ENCODE measurements at places on chromosomes 11 and 22. TPM values are rescaled to one million over a fixed set of nuclear protein-coding genes. Genes with fewer than 3 reads are reported as not detected.

The VPREB1 gene
- total RNA-seq: not detected

The NEU3 gene
- 9.3 TPM for total RNA-seq

The PRR33 gene
- 0.75 TPM for total RNA-seq

DNA sequence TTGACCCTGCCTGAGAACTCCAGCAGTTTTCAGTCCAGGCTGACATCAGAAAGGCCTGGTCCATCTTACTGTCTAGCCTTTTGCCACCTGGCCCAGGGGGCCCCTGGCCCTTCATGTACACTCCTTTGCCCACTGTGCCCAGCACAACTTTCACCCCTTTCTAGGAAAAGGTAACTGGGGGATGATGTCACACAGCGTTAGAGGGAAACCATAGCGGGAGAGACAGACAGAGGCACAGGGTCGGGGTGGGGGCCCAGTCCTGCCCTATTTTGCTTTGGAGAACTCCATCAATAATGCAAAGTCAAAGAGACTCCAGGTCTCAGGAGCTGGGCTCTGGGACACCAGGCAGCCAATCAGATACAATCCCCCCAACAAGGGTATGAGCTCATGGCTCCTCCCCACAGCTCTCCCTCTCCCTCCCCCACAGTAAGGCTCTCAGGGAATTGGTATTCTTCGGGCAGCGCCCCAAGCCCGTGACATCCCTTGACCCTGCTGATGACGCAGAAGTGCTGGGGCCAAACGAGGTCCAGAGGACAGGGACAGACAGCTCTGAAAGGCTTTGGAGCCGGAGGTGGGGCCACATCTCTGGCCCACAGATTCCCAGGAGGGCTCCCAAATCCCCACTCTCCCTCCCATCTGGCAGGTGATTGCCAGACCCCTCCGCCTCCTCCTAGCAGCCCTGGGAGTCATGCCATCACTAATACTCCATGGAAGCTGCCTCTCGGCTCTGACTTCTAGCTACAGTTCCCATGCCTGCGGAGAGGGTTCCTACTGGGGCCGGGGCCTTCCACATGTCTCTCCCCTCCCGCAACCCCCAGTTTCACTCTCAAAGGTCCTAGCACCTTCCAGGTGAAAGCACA lies 5.9 kb downstream of the USP2 start:
- peak; percentile 90 for DNase-seq

- no peak for DNase-seq
Measured at GRCh38 chr22:27850000-27850521, 48.5 kb upstream of the MN1 start.

- DNase-seq: no peak
Measured at GRCh38 chr11:134260503-134260902, 7.1 kb downstream of the ACAD8 start.

- DNase-seq: no peak
Measured at GRCh38 chr11:37107415-37107814, 509.4 kb upstream of the RAG2 start.

DNA sequence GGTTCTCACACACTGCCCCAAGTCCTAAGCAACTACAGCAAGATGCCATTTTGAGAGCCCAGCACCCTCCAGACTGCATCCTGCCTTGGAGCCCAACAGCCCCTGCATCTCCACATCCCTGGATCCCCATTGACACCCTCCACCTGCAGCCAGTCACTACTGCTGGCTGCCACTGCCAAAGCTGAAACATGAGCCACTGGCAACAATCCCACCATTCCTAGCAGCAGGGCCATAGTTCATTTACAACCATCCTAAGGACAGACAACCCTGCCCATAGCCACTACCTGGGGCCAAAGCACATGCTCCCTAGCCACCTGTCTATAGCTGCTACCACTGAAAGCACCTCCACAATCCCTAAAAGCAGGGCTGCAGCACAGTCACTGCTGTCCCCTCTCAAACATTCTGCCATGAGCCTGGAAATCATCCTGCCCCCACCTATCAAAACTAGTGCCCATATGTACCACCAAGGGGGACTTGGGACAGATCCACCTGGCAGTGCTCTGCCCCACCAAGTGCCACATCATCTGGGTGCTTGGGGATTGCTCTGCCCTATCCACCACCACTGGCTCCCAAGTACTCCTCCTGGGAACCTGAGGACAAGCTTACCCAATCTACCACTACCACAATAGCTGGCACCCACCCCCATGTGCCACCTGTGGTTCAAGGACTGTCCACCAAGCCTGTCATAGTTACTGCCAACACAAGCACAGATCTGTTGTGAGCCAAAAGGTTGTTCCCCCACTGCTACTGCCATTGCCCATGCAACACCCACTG lies 138.8 kb upstream of the SOX6 start:
- peak; percentile 59 for DNase-seq

GRCh38 chr11:106785913-106786650 lies 232.2 kb downstream of the GUCY1A2 start:
- DNase-seq: no peak

Measured in cardiac septum (tissue), 1 donor.